Esophagus squamous epithelium (tissue), 5 donors: ENCODE measurements at places on chromosomes 6 and 20. TPM values are rescaled to one million over a fixed set of nuclear protein-coding genes. Genes with fewer than 3 reads are reported as not detected.

Gene CST2
- total RNA-seq, result not detected

- no peak for DNase-seq
Observed at GRCh38 chr6:84687431-84687830, 77.0 kb downstream of the TBX18 start.

Gene PFDN6
- 47.7 TPM for total RNA-seq

DNA sequence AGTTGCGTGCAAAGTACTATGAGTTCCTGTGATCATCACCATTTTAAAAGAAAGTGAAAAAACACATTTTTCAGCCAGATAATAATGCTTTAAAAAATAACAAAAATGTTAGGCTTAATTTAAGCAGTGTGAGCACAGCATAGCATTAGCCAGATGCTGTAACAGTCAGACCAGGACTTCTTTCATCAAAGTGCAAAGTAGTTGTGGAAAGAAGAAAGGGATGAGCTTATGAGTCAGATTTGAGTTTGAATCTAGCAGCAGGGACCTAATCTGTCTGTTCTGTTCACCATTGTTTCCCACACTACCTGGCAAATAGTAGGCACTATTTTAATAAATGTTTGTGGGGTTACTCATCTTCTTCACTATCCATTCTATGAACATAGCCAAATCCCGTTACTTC, 70.1 kb downstream of the KLHL32 start:
- DNase-seq, result no peak

DNA sequence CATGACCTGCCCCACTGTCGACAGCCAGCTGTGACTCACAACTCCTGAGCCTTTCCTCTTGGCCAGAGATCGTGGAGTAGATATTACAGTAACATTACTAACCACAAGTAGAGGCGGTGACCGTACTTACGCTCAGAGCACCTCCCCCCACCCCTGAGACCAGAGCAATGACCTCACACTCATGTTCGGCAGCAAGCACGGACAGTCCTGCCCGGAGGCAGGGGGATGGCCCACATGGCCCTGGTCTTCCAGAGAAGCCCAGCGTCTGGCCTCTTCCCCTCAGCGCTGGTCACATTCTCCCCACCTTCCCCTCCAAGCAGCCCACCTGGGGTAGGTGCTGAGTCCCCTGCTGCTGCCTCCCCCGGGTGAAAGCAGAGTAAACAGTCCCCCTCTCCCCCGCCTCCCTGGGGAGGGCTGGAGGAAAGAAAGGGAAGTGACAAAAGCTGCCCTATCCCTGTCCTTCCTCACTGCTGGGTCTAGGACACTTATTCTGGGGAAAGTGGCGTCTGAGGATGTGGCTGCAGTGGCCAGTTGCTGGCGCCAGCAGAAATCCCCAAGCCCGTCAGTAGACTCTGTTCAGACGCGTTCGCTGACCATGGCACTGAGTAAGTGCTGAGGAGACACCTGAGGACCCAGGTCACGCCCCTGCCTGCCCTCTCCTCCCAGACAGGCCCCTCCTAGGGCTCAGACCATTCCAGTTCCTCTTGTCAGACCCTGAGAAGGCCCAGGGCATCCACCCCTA, 68.5 kb downstream of the MRPL14 start:
- DNase-seq, result no peak

DNA sequence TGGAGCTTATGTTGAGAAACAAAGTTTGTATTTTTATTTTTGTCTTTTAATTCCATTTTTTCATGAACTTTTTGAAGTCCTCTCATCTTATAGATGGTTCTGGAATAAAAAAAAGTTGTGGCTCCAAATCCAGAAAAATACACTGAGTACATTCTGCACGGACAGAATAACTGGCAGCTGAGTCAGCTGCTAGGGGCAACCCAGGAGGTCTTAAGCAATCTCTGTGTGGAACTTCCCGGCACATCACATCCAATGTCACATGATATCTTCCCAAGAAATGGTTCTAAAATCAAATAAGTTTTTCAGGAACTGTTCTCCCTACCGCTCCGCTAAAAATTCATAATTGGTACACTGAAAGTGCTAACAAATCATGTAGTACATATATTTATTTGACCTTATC, 29.8 kb downstream of the SLC13A3 start:
- no peak for DNase-seq

DNA sequence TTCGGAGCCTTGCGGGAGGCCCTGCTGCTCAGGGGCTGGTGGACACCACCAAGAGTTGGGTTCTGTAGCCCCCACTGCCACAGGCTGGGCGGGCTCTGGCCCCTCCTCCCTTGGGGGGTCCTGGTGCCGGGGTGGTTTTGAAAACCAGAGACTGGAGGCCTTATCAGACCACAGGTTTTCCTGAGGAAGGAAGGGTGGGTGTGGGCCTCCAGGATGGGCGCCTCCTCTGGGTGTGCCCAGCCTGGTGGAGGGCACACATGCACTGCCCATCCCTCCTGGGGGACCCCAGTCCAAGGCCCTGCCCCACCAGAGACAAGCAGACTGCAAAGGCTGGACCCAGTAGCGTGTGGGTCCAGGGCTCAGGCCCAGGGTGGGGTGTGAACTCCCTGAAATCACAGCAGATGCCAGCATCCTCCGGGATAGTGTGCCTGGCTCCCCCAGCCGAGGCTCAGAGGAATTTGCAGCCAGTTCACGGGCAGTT, 13.5 kb upstream of the ZBTB46 start:
- DNase-seq, result no peak

GRCh38 chr6:139231206-139231605, 60.6 kb downstream of the TXLNB start:
- no peak for DNase-seq

Gene PKHD1
- not detected for total RNA-seq

DNA sequence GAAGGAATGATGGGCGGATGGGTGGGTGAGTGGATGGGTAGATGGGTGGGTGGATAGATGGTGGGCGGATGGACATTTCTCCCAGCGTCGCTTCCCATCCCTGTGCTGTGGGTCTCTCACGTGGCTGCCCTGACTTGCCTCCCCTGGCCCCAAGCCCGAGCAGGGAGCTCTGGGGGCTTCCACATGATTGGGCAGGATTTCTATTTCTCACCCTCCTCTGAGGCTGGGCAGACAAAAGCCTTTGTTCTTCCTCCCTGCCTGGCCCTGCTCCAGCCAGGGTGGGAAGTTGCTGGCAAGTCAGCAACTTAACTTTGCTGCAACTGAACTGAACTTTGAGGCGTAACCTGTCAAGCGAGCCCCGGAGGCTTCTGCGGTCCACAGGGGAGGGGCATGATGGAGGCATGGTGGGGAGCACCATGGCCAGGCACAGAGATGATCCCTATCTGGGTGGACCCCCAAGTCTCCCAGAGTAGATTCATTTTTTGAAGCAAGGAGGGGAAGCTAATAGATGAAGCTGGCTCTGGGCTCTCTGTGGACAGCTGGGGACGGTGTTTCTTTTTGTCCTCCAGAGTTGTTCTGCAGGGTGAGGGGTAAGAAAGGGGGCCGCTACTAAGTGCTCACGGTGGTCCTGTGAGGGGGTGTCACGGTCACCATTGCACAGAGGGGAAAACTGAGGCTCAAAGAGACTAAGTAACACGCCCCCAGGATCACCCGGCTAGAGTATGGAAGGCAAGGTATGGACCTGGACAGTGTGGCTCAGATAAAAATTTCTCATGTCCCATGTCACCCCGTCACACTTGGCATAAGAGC, 140.1 kb downstream of the CEBPB start:
- DNase-seq, result no peak

- DNase-seq, result no peak
Observed at GRCh38 chr6:82066991-82067411, 180.5 kb downstream of the IBTK start.

GRCh38 chr6:33766921-33767907, 20.5 kb upstream of the IP6K3 start:
- no peak for DNase-seq

DNA sequence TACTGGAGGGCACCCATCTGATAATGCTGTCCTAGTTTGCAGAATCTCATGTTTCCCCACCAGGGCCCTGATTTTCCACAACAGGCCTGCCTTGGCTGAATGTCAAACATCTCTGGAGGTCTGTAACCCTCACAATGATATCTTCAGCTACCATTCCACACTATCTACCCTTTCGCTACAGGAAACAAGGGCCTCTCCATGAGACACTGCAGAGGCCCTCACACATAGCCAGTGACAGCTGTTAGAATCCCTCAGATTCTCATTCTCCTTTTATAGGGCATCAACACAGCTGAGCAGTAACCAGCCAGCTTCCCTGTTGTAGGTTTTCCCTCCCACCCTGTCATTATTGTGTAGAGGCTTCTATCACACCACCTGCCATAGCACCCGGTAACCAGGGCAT, 29.6 kb upstream of the MICB start:
- DNase-seq, result no peak

GRCh38 chr6:67248077-67248476, 1387.0 kb upstream of the ADGRB3 start:
- no peak for DNase-seq

DNA sequence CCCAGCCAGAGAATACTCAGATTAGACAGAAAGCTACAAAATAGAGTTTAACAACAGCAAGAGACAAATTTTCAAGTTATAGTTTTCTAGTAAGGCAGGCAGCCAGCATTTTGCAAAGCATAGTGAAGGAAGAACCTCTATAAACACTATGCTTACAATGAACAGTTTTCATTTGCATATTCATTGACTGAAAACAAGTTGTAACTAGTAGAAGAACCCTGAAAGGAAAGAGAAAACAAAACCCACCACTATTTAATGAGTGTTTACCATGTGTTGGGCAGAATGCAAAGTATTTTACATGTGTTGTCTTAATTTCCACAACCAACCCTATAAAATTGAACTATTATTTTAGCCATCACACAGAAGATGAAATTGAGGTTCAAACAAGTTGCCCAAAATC, 196.1 kb downstream of the UBE3D start:
- no peak for DNase-seq

DNA sequence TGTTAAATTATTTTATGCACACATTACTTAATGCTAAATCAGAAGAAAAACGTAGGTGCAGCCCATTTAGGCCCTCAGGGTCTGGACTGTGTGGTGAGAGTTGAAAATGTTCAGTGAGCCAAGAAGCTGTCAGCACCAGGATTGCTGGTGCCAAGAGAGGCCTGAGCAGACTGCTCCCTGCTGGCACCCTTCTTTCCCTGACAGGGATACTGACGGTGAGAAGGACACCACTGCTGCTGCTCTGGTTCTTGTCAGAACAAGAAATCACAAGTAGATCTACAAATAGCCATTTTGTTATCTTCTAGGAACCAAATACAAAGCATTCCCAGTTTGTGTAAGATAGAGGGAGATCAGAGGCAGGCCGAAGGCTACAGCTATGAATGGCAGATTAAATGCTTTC, 48.7 kb upstream of the CRISP1 start:
- no peak for DNase-seq

GRCh38 chr6:144718431-144718830, 433.3 kb downstream of the UTRN start:
- DNase-seq, result no peak

DNA sequence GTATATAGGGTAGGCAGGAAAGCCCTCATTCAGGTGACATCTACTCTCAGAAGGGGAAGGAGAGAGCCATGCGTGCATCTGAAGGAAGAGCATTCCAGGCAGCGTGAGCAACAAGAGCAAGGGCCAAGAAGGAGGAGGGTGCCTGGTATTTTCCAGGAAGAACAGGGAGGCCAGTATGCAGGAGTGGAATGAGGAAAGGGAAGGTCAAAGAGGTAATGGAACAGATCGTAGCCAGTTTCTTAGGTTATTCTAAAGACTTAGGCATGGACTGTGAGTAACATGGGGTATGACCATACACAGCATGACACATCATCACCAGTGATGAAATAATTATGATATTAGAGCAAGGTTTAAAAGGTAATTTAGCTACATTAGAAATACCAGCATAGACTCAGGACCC, 24.1 kb downstream of the ALDH8A1 start:
- DNase-seq, result no peak

DNA sequence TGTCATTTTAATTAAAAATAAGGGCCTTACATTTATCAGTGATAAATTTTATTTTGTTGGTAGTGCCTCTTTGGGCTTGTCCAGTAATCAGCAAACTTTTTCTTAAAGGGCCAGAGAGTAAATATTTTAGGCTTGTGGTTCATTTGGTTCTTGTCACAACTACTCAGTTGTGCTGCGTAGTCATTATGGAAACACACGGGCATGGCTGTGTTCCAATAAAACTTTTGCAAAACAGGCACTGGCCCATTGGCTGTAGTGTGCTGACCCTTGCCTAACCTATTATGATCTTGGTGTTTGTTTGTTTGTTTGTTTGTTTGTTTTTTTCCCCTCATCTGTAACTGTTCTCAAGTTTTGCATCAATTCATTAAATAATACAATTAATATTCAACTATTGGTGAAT, 19.4 kb downstream of the TBPL1 start:
- DNase-seq, result no peak

GRCh38 chr6:56620229-56620868, 22.3 kb downstream of the DST start:
- DNase-seq, result no peak

DNA sequence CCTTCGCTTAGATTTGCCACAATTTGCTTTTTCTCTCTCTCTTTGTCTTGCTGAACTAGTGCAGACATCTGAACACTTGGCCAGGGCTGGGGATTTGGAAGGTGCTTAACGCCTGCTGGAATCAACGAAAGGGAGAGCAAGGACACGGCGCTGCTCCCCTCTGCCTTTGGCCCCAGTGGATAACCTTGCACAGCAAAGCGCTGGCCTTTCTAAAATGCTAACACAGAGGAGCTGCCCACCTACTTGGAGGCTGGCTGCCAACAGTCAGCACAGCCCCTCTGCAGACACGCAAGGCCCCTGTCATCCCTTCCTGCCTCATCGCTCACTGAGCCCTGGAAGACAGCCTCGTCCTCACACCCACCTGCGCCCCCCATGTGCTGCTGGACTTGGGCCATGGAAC, 37.5 kb downstream of the C20orf203 start:
- no peak for DNase-seq

GRCh38 chr6:73204252-73204651, 21.0 kb downstream of the KHDC1L start:
- DNase-seq, result no peak

- no peak for DNase-seq
Observed at GRCh38 chr6:113823916-113824315, 33.2 kb upstream of the MARCKS start.

DNA sequence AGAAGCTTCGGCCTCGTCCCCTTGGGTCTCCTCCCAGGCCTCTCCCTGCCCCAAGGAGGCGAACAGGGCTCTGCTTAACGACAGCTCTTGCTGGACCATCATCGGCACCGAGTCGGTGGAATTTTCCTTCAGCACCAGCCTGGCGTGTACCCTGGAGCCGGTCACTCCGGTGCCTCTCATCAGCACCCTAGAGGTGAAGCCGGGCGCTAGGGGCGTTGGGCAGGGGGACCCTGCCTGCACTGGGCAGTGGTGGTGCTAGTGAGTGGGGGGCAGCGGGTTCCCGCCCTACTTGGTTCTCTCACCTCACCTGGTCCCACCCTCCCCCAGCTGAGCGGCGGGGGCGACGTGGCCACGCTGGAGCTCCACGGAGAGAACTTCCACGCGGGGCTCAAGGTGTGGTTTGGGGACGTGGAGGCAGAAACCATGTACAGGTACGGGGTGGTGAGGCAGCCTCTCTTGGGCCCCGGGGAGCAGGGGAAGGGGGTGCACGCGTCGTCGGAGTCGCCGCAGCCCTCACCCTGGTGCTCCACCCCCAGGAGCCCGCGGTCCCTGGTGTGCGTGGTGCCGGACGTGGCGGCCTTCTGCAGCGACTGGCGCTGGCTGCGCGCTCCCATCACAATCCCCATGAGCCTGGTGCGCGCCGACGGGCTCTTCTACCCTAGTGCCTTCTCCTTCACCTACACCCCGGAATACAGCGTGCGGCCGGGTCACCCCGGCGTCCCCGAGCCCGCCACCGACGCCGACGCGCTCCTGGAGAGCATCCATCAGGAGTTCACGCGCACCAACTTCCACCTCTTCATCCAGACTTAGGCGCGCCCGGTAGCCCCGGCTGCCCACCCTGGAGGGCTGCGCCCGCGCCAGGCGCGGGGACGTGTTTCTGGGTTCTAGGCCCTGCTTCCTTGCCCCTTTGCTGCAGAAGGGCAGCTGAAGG, 8.3 kb upstream of the MATN4 start:
- DNase-seq, result no peak

Gene WFDC9
- total RNA-seq, result not detected
